Hippocampal formation (tissue), 2 donors: ENCODE measurements at places on chromosomes 6 and 20.

DNA sequence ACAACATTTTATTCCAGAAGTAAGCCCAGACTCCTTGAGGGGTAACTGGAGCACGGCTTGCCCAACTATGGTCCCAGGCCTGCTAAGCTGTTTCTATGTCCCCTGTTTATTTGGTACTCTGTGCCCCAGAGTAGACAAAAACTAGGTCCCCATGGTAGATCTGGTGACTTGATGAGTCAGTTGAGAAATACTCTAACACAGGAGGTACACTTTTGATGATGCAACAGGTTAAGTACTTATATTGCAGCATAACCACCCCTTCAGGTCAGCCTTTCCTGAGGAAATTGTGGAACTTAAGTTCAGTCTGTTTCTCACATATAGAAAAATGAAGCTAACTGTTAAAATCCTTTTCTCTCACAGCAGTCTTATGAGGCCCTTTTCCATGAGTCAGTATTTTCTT, 19.6 kb downstream of the TTPAL start:
- DNase-seq: no peak

- DNase-seq: no peak
Measured at GRCh38 chr6:113361014-113361645, 496.0 kb upstream of the MARCKS start.

- DNase-seq: no peak
Measured at GRCh38 chr20:44621939-44622338, 29.6 kb downstream of the ADA start.

- peak; percentile 77 for DNase-seq
Measured at GRCh38 chr6:105484238-105485161, 81.6 kb upstream of the PREP start.

- DNase-seq: no peak
Measured at GRCh38 chr6:20658516-20658915, 124.3 kb downstream of the CDKAL1 start.

DNA sequence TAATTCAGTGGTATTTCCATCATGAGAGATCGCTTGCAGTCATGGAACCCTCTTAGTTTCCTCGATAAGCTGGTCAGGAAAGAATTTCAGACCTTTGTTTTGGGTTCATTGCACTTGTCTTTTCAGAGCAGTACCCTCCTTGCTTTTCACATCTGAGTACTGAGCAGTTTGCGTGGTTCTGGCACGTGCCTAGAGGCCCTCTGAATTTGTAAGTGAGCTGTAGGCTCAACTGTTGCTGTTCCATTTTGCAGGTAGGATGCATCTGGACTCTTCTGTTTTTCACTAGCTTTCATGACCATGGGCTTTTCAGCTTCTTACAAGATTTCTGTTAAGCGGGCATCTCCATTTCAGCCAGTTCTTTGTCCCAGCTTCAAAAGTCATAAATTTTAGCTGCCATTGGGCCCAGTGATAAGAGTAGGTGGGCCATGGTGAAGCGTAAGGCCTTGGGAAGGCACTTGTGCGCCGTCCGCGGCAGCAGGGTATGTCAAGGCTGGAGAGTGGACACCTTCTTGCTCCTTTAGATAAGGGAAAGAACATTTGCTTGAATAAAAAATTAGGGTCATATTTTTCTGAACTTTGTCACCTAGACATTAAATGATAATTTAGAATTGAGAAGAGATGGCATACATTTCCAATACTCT, 35.8 kb downstream of the HIVEP1 start:
- no peak for DNase-seq

GRCh38 chr6:89054208-89054607, 26.3 kb upstream of the PNRC1 start:
- no peak for DNase-seq

DNA sequence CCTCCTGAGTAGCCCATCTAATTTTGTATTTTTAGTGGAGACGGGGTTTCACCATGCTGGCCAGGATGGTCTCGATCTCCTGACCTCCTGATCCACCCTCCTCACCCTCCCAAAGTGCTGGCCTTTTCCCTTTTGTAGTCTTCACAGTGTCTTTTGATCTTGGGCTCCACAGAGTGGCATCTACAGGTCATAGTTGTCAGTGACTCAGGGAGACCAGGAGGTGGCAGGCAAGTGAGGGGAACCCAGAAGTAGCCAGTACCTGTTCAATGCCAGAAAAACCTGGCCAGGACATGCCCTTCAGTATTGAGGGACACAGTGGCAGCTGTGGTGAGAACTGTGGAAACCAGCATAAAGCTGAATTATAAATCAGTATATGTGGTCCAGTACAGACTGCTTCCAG, 19.6 kb downstream of the RPP21 start:
- DNase-seq: no peak

- no peak for DNase-seq
Measured at GRCh38 chr6:131231103-131231502, 95.8 kb downstream of the AKAP7 start.

GRCh38 chr20:2116170-2116940, 14.7 kb downstream of the STK35 start:
- DNase-seq: no peak

GRCh38 chr6:49905296-49905695, 39.0 kb upstream of the CRISP1 start:
- no peak for DNase-seq
